ENCODE measurements at places on chromosomes 3 and 15.

GRCh38 chr3:107523289-107523538, 452 bp downstream of the BBX start:
- H3K4me3 ChIP-seq = peak overlapping the region; percentile 97
- H3K27me3 ChIP-seq = peaks cover 6% of the 10 kb centered on the region
- peak overlapping the region; percentile 94 for H3K27ac ChIP-seq
- peaks cover 17% of the 10 kb centered on the region for H3K36me3 ChIP-seq

GRCh38 chr3:104447681-104448080, 919.0 kb upstream of the ALCAM start:
- no peak overlapping the region for H3K4me3 ChIP-seq
- H3K27ac ChIP-seq = no peak overlapping the region
- H3K4me1 ChIP-seq = no peaks in the 10 kb centered on the region

GRCh38 chr15:88098361-88098760, 158.2 kb downstream of the NTRK3 start:
- no peaks in the 10 kb centered on the region for H3K27me3 ChIP-seq
- H3K36me3 ChIP-seq = no peaks in the 10 kb centered on the region
- H3K4me3 ChIP-seq = no peak overlapping the region
- no peak overlapping the region for H3K27ac ChIP-seq
- no peaks in the 10 kb centered on the region for H3K4me1 ChIP-seq
- DNase-seq = no peak

GRCh38 chr15:88985547-88986393, 72.6 kb upstream of the MFGE8 start:
- H3K4me3 ChIP-seq = no peak overlapping the region
- no peak overlapping the region for H3K27ac ChIP-seq
- no peak for DNase-seq
- no peaks in the 10 kb centered on the region for H3K4me1 ChIP-seq

GRCh38 chr3:175940243-175940642, 1081.1 kb downstream of the NAALADL2 start:
- no peak overlapping the region for H3K27ac ChIP-seq
- DNase-seq = no peak
- no peaks in the 10 kb centered on the region for H3K27me3 ChIP-seq
- H3K4me3 ChIP-seq = no peak overlapping the region

DNA sequence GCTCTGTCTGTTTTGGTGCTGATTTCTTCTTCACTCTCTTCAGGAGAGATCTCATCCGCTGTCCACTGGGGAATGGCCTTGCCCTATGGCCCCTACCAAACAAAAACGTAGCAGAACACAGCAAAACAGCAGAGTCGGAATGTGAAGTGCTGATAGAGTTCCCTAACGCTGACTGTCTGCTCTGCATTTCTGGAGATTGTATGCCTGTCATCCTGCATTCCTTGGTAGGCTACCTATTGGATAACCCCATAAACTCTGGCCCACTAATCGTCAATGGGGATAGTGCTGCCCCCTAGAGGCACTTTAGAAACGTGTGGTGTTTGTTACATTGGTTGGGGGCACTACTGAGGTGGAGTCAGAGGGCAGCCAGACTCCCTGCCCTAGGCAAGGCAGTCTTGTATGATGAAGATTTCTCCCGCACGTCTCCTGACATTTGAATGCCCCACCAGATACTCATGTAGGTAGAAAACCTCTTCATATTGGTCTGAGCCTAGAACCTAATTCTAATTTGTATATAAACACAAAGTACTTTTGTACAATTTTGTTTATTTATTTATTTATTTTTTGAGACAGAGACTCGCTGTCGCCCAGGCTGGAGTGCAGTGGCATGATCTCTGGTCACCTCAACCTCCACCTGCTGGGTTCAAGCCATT, 15.6 kb upstream of the MAGEF1 start:
- peaks cover 36% of the 10 kb centered on the region for H3K27me3 ChIP-seq
- no peak overlapping the region for H3K27ac ChIP-seq
- peak; percentile 82 for DNase-seq
- no peaks in the 10 kb centered on the region for H3K4me1 ChIP-seq
- no peaks in the 10 kb centered on the region for H3K36me3 ChIP-seq

- no peak overlapping the region for H3K4me3 ChIP-seq
- H3K27ac ChIP-seq = no peak overlapping the region
- H3K27me3 ChIP-seq = no peaks in the 10 kb centered on the region
Measured at GRCh38 chr3:175489406-175489805, 630.3 kb downstream of the NAALADL2 start.

GRCh38 chr15:66825139-66825538, 123.1 kb downstream of the SMAD6 start:
- H3K27me3 ChIP-seq = no peaks in the 10 kb centered on the region
